ENCODE measurements at places on chromosomes 1 and 21.

DNA sequence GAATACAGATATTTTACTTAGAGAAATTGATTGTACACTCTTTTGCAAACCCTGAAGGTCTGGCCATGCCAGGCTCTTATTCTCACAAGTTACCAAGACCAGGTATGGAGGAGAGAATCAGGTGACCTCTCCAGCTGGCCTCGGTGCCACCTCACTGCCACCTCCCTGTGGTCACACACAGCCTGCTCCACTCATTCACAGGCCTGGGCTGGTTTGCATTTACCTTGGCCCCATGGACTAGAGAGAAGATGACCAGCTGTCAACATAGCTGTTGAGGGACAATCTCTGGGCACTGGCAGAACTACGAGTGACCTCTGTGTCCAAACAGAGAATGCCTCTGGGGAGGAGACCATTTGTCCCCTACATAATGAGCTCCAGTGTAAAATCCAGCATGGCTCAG lies 291.2 kb upstream of the RUNX1 start:
- DNase-seq: no peak

DNA sequence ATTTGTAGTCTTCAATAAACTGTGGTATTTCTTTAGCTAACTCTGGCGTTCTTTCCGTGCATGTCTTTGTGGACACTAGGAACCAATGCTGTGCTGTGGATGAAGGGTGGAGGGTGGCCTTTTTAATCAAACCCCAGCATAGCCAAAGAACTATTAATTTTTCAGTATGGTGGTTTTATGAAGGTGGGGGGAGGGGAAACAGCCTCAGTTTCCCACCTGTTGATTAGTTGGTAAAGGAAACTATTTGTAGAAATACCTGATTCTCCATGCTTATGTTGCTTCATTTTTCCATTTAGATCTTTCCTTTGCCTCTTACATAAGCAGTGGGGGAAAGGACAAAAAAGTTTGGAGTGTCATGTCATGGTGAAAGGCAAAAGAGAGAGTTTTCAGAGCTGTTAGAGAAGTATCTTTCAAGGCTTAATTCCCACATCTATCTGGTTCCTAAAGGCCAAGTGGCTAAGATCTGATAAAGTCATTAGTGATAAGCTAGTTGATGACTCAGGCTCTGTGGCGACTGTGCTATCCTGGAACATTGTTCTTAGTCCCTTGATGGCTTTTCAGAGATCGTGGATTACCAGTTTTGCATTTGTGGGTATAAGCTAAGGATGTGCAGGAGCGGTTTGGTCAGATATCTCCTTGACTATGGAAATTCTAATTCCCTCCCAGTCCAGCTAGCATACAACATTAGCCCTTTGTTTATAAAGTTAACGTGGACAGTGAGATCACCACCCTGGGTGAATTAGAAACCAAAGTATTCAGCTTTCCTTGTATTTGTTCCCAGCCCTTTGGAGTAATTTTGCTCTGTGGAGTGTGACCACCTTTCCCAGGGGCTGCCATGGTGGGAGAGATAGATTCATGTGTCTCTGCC lies 8.7 kb upstream of the HAX1 start:
- no peak for DNase-seq

GRCh38 chr1:97350662-97351061 lies 570.2 kb downstream of the DPYD start:
- DNase-seq: no peak

DNA sequence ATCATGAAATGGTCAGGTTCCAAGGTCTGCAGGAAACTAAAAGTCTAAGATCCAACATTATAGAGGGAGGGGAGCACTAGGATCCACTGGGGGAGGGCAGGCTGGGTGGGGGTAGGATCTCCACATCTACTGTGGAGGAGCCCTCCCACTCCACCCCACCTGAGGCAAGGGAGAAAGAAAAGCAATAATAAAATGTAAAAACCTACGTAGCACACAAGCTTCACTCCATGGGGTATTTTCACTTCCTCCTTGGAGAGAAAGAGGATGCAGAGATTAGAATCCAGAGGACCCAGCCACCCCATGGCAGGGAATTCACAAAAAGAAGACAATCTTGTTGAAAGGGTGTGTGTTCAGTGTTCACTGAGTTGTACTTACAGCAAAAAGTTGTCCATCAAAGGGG lies 14.4 kb downstream of the SPOCD1 start:
- DNase-seq: no peak

GRCh38 chr1:223763881-223764280 lies 51.5 kb downstream of the CAPN2 start:
- DNase-seq: no peak

GRCh38 chr1:59506952-59507351 lies 210.1 kb downstream of the FGGY start:
- DNase-seq: no peak

- no peak for DNase-seq
Observed at GRCh38 chr1:205017766-205018165, 25.2 kb upstream of the CNTN2 start.
